NCI-H1417 (cell line): ENCODE measurements at places on chromosomes 6 and 20.

GRCh38 chr6:11209906-11210305 lies 22.6 kb downstream of the NEDD9 start:
- no peak for DNase-seq

DNA sequence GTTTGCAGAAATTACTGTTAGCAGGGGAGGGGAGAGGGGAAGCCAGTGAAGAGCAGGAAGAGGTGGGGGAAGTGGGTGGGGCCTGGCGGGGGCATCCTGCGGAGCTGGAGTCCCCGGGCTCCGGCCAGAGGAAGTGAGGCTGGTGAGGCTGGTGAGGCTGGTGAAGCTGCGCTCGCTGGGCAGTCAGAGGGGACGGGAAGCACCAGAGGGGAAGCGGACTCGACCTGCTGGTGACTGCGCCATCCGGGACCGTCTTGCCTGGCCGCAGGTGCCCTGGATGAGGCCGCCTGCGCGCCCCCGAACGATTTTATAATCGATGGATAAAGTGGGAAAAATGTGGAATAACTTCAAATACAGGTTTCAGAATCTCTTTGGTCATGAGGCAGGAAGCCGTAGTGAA lies 635.3 kb upstream of the MARCKS start:
- no peak for DNase-seq

- no peak for DNase-seq
Measured at GRCh38 chr6:1552296-1552761, 57.4 kb upstream of the FOXC1 start.

GRCh38 chr6:47681201-47681990 lies 17.0 kb upstream of the ADGRF4 start:
- DNase-seq = no peak

DNA sequence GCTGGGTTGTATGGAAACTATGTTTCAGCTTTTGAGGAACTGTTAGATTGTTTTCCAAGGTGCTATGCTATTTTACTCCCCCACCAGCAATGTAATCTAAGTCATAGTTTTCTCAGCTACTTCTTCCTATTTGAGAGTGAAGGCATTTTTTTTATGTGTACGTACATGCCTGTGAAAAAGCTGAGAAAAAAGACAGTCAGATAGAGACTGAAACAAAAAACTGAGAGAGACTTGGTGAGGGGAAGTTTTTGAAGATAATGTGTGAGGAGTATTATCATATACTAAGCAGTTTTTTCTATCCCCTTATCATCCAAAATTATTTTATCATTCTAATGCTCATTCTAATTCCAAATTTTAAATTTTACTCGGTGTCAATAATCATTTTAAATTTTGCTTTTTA lies 780.0 kb downstream of the BCKDHB start:
- no peak for DNase-seq

DNA sequence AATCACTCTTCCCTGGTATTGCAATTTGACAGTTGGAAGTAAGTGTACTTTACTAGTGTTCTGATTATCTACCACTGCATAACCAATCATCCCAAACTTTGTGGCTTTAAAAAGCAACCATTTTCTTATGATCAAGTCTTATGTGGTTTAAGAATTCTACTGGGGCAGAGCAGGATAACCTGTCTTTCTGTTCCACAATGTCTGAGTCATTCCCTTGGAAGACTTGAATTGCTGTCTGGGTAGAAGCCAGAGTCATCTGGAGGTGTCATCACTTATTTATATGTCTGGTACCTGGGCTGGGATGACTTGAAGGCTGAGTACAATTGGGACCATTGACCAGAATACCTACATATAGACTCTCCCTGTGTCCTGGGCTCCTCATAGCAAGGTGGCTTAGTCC lies 644.3 kb downstream of the HDGFL1 start:
- DNase-seq = no peak
